ENCODE measurements at places on chromosomes 16 and 17.

DNA sequence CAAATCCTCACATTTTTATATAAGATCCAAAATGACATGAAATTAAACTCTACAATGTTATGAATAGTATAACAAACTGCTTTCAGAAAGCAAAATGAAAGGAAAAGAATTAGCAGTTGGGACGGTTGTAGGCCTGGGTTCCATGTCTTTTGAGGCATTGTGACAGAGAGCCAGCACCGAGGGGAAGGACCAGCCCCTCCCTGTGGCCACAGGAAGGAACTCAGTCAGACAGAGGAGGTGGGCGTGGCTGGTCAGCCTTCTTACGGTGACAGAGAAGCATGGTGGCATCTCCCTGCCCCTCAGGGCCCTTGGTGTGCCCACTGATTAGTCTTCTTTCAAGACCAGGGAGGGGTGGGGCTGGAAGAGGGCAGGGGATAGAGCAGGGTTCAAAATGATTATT, 5.7 kb downstream of the ZNF319 start:
- DNase-seq, result peak; percentile 70
- no peak overlapping the region for H3K27ac ChIP-seq
- H3K4me1 ChIP-seq, result peaks cover 10% of the 10 kb centered on the region

GRCh38 chr17:74448756-74449155, 16.9 kb downstream of the GPRC5C start:
- H3K27ac ChIP-seq, result no peak overlapping the region
- H3K27me3 ChIP-seq, result no peaks in the 10 kb centered on the region
- no peaks in the 10 kb centered on the region for H3K36me3 ChIP-seq
- H3K4me3 ChIP-seq, result no peak overlapping the region
- H3K4me1 ChIP-seq, result peaks cover 27% of the 10 kb centered on the region

DNA sequence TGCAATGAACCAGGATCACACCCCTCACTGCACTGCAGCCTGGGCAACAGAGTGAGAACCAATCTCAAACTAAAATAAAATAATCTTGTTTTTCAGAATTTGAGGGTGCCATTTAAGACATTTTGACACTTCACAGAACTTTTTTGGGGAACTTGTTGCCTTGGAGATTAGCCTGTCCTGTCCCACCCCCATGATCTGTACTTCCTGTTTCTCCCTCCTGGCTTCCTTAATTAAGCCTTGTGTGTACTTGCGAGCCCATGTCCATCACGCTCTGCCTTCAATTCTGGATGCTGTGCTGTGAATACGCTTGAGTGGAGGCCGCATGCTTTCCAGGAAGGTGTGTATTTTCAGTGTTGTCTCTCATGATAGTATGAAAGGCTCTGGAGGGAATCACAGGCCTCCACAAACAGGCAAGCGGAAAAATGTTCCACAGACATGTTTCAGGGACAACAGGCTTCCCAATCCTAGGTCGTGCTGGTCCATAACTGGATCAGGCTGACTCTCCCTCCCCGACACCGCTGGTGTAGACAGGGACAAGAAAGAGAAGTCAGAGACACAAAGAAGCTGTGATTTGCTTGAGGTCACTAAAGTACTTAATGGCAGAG, 56.9 kb downstream of the NOS2 start:
- H3K27me3 ChIP-seq, result no peaks in the 10 kb centered on the region
- H3K36me3 ChIP-seq, result no peaks in the 10 kb centered on the region
- H3K4me1 ChIP-seq, result peaks cover 6% of the 10 kb centered on the region
- no peak overlapping the region for H3K4me3 ChIP-seq
- H3K27ac ChIP-seq, result no peak overlapping the region
- no peak for DNase-seq

GRCh38 chr17:20008242-20009051, 712 bp upstream of the SPECC1 start:
- H3K27ac ChIP-seq, result no peak overlapping the region
- H3K27me3 ChIP-seq, result peaks cover 24% of the 10 kb centered on the region
- no peak for DNase-seq

- no peaks in the 10 kb centered on the region for H3K36me3 ChIP-seq
- H3K27me3 ChIP-seq, result peaks cover 75% of the 10 kb centered on the region
- no peak overlapping the region for H3K4me3 ChIP-seq
Measured at GRCh38 chr17:79789943-79790804, 6.7 kb downstream of the CBX8 start.

GRCh38 chr16:74734361-74735161, 33.9 kb upstream of the MLKL start:
- H3K27ac ChIP-seq, result no peak overlapping the region
- no peak overlapping the region for H3K4me3 ChIP-seq
- no peaks in the 10 kb centered on the region for H3K4me1 ChIP-seq
- no peaks in the 10 kb centered on the region for H3K36me3 ChIP-seq
- no peaks in the 10 kb centered on the region for H3K27me3 ChIP-seq

DNA sequence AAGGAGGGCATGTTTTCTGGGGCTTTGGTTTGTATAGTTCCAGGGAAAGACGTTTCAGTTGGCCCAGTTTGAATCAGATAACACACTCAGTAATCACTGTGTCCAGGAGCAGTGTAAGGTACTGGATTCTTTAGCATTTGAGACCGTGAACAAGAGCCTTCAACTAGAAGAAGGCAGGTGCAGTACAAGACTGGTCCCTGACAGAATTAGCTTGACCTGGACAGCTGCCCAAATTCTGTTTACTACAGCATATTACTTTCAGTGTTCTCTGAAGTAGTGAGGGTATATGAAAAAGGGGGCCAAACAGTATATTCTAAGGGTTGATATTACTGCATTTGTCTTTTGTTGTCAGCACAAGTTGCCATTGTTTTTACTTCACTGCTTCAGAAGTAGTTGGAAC, 81.3 kb downstream of the COX10 start:
- H3K27me3 ChIP-seq, result no peaks in the 10 kb centered on the region
- no peaks in the 10 kb centered on the region for H3K4me1 ChIP-seq
- H3K4me3 ChIP-seq, result no peak overlapping the region

GRCh38 chr17:70295731-70296130, 126.4 kb downstream of the KCNJ2 start:
- no peak overlapping the region for H3K4me3 ChIP-seq
- no peak for DNase-seq
- H3K36me3 ChIP-seq, result no peaks in the 10 kb centered on the region
- no peak overlapping the region for H3K27ac ChIP-seq
- no peaks in the 10 kb centered on the region for H3K27me3 ChIP-seq

DNA sequence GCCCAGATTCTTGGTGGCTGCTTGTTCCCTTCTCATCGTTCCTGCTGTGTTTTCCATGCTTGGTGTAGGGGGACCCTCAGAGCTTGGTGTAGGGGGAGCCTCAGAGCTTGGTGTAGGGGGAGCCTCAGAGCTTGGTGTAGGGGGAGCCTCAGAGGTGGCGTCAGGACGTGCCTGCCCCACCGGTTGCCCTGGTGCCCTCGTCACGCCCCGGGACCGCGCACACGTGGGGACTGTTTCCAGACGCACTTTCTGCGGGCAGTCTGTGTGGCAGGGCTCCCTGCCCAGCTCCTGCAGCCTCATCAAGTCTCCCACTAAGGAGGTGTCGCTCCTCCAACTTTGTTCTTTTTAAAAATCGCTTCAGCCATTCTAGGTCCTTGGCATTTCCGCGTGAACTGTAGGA, 51.9 kb downstream of the WDR45B start:
- DNase-seq, result no peak
- no peak overlapping the region for H3K4me3 ChIP-seq
- no peaks in the 10 kb centered on the region for H3K27me3 ChIP-seq
- no peak overlapping the region for H3K27ac ChIP-seq
- peaks cover 13% of the 10 kb centered on the region for H3K4me1 ChIP-seq
- H3K36me3 ChIP-seq, result peaks cover 31% of the 10 kb centered on the region

DNA sequence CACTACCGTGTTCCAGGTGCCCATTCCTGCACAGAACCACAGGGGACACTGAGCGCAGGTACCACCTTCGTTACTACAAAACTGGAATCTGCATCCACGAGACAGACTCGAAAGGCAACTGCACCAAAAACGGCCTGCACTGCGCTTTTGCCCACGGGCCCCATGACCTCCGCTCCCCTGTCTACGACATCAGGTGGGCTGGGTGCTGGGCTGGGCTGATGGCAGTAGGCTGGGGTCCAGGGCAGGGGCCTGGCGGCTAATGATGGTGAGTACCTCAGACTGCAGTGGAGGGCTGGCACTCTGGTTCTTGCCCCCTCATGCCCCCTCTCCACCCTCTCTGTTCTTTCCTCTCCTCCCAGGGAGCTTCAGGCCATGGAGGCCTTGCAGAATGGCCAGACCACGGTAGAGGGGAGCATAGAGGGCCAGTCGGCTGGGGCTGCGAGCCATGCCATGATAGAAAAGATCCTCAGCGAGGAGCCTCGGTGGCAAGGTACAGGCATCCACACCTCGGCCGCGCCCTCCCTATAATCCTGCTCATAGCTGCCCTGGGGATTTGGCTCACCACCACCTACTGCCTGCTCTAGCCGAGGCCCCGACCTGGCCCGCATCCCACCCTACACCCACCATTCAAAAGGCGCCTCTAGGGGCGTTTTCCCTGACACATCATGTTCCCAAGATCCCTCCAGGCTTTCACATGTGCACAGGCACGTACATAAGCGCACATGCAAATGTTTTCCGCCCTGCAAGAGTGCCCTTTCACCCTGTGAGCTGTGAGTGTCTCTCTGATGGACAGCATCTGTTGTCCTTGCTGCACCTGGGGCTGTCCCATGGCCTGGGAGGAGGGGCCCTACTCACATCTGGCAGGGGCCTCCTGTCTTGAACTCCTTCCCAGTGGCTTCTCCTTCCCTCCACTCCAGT, 27.7 kb downstream of the UNK start:
- peak overlapping the region; percentile 9 for H3K27ac ChIP-seq
- no peak overlapping the region for H3K4me3 ChIP-seq
- no peaks in the 10 kb centered on the region for H3K36me3 ChIP-seq
- H3K4me1 ChIP-seq, result peaks cover 15% of the 10 kb centered on the region

DNA sequence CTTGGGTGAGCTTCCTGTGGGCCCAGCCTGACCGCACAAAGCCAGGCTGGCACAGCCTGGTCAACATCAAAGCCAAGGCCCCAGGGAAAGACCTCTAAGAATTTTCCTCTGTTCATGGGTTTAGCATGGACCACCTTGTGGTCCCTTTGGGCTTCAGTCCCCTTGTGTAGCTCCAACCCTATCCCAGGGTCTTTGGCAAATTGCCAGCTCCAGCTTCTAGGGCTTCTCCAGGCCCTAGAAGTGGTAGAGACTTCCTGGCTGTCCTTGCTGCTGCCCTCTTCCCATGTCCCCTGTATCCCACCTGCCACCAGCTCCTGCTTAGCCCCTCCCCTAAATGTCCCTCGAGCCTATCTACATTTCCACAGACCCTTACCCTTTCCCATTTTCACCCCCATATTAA, 9.7 kb upstream of the ITGA3 start:
- H3K27me3 ChIP-seq, result no peaks in the 10 kb centered on the region
- no peak overlapping the region for H3K27ac ChIP-seq
- no peak overlapping the region for H3K4me3 ChIP-seq
- no peaks in the 10 kb centered on the region for H3K36me3 ChIP-seq
- no peak for DNase-seq

DNA sequence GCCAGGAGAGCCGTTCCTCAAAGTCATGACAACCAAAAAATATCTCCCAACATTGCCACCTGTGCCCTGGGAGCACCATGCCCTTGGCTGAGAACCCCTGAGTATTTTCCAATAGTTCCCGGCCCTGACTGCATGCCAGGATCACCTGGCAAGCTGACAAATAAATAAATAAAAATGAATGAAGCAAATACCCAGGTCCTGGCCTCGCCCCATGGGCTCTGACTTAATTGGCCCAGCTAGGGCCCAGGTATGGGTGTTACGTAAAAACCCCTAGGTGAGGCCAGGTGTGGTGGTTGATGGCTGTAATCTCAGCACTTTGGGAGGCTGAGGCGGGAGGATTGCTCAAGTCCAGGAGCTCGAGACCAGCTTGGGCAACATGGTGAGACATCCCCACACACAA, 2.7 kb upstream of the C16orf74 start:
- no peaks in the 10 kb centered on the region for H3K36me3 ChIP-seq
- H3K4me1 ChIP-seq, result peaks cover 6% of the 10 kb centered on the region
- no peak for DNase-seq
- peaks cover 17% of the 10 kb centered on the region for H3K27me3 ChIP-seq
- no peak overlapping the region for H3K27ac ChIP-seq

- peaks cover 5% of the 10 kb centered on the region for H3K4me1 ChIP-seq
- H3K4me3 ChIP-seq, result peak within 1 kb of the TSS; percentile 44
- H3K27me3 ChIP-seq, result peaks cover 26% of the 10 kb centered on the region
- no peaks in the 10 kb centered on the region for H3K36me3 ChIP-seq
- peak; percentile 33 for DNase-seq
- H3K27ac ChIP-seq, result peak within 1 kb of the TSS; percentile 41
Measured at GRCh38 chr17:68600931-68601564, at the start of gene FAM20A. Gene FAM20A (minus strand): TSS chr17:68601367. CDS start chr17:68600666, 701 bp downstream.

DNA sequence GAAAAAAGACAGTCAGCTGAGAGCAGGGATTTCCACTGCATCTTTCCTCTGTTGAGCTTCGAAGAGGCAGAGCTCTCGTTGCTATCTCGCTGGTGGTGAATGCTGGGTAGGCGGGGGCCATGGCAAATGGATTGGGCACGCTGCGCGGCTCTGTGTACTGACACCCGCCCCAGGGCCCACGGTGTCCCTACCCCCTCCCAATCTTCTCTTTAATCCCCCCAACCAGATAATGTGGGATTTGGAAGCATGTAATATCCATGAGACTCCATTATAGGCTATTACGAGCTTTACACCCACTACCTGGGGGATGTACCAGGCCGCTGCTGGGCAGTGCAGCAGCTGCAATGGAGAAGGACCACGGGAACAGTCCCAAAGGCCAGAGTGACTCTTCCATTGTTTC, 8.3 kb downstream of the PIPOX start:
- H3K27me3 ChIP-seq, result no peaks in the 10 kb centered on the region
- H3K27ac ChIP-seq, result no peak overlapping the region
- DNase-seq, result no peak
- H3K36me3 ChIP-seq, result no peaks in the 10 kb centered on the region

DNA sequence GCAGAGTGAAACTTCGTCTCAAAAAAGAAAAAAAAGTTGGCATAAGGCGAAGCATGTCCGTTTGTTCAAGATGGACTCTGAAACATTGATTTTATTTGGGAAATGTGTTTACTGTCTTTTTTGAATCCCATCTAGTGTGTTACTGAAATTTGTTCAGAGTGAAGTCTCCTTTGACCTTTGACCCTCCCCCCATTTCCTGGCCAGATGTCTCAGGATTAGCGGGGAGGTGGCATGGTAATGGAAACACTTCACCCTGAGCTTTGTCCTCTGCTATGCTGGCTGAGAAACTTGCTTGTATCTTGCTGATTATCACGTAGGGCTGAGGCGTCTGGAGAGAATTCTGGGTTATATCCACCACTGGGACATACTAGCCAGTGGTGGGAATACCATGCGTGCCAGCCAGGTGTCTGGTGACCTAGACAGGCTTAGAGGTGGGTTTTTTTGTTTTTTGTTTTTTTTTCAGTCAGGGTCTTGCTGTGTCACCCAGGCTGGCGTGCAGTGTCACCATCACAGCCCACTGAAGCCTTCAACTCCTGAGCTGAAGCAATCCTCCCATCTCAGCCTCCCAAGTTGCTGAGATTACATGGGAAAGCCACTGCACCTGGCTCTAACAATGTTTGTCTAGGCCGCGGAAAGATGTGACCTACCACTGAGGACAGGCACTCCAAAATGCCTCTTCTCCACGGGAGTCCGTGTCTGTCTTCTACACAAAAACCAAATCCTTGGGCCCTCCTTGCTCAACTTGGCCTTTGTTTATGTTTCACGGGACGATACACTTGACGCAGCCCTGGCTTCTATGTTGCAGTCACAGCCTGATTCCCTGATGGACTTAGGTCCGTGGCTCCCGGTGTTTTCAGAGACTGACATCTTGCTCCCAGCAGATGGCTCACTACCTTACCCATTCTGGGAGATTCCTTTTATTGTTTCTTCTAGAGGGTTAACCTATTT, 6.6 kb upstream of the GALK1 start:
- no peaks in the 10 kb centered on the region for H3K36me3 ChIP-seq
- no peaks in the 10 kb centered on the region for H3K4me1 ChIP-seq
- H3K4me3 ChIP-seq, result no peak overlapping the region
- DNase-seq, result peak; percentile 12

- peaks cover 14% of the 10 kb centered on the region for H3K4me1 ChIP-seq
- no peak for DNase-seq
- no peak overlapping the region for H3K27ac ChIP-seq
- peaks cover 4% of the 10 kb centered on the region for H3K27me3 ChIP-seq
Measured at GRCh38 chr17:81902653-81903414, 796 bp downstream of the NPB start.

All from adrenal gland (tissue), 19 donors.